ENCODE measurements at places on chromosomes 12 and 14. TPM values are rescaled to one million over a fixed set of nuclear protein-coding genes. Genes with fewer than 3 reads are reported as not detected.

RPGRIP1 gene
- not detected for total RNA-seq

- DNase-seq: no peak
- H3K36me3 ChIP-seq: no peaks in the 10 kb centered on the region
- no peak overlapping the region for H3K27ac ChIP-seq
- no peaks in the 10 kb centered on the region for H3K4me1 ChIP-seq
- no peak overlapping the region for H3K4me3 ChIP-seq
These were observed 544.7 kb downstream of the ETNK1 start for GRCh38 chr12:23169696-23170013.

GRCh38 chr14:69827560-69827959, 30.5 kb upstream of the SLC10A1 start:
- no peak overlapping the region for H3K4me3 ChIP-seq
- no peaks in the 10 kb centered on the region for H3K4me1 ChIP-seq
- no peak overlapping the region for H3K27ac ChIP-seq
- H3K36me3 ChIP-seq: no peaks in the 10 kb centered on the region
- no peak for DNase-seq
- H3K27me3 ChIP-seq: peaks cover 17% of the 10 kb centered on the region

GRCh38 chr12:57735952-57736740, 2.4 kb downstream of the AGAP2 start:
- H3K4me3 ChIP-seq: no peak overlapping the region
- H3K36me3 ChIP-seq: peaks cover 35% of the 10 kb centered on the region
- H3K27me3 ChIP-seq: no peaks in the 10 kb centered on the region
- H3K4me1 ChIP-seq: peaks cover 21% of the 10 kb centered on the region

DNA sequence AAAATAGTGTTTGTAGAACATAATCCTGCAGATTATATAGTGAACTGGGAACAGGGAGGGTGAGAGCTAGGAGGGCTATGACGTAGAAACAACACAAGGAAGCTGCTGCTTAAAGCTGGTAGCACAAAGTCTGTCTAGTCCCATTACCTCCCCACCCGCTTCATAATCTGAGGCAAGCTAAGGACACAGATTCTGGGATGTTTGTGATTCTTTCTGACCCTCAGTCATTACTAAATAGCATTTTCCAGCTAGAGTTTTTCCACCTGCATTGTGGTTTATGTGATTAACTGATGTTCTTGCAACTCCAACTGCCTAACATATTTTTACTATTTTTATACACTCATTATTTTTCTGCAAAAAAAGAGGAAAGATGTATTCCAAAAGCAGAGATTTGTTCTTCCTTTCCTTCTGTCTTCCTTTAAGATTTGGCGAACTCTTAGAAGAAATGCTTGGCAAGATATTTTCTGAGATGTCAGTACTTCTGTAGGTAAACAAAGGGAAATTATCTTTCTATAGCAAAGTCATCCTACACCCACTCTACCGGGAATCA, 293.2 kb upstream of the FAR2 start:
- no peak for DNase-seq
- H3K4me3 ChIP-seq: no peak overlapping the region
- no peaks in the 10 kb centered on the region for H3K4me1 ChIP-seq
- peaks cover 2% of the 10 kb centered on the region for H3K27me3 ChIP-seq

- H3K27ac ChIP-seq: no peak overlapping the region
- no peaks in the 10 kb centered on the region for H3K36me3 ChIP-seq
- H3K4me3 ChIP-seq: no peak overlapping the region
- peaks cover 10% of the 10 kb centered on the region for H3K4me1 ChIP-seq
- H3K27me3 ChIP-seq: peaks cover 9% of the 10 kb centered on the region
These were observed 198.0 kb upstream of the DCN start for GRCh38 chr12:91380631-91381030.

DNA sequence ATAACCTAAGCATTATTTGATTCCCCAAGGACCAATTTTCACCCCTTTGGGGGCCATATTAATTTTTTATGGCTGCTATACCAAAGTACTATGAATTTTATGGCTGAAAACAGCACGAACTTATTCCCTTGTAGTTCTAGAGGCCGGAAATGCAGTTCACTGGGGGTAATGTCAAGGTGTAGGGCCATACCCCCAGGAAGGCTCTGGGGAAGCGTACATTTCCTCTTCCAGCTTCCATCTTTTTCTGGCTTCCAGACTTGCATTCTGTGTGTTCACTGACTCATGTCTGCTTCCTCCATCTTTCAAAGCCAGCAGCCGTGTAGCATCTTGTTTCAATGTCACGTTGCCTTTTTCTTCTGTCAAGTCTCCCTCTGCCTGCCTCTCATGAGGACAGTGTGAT, 133.5 kb downstream of the BICD1 start:
- no peaks in the 10 kb centered on the region for H3K27me3 ChIP-seq
- DNase-seq: no peak
- H3K36me3 ChIP-seq: peaks cover 8% of the 10 kb centered on the region
- no peaks in the 10 kb centered on the region for H3K4me1 ChIP-seq
- no peak overlapping the region for H3K4me3 ChIP-seq

- peaks cover 11% of the 10 kb centered on the region for H3K27me3 ChIP-seq
- H3K4me1 ChIP-seq: peaks cover 16% of the 10 kb centered on the region
- DNase-seq: no peak
- no peak overlapping the region for H3K27ac ChIP-seq
- no peak overlapping the region for H3K4me3 ChIP-seq
These were observed 34.3 kb upstream of the LTA4H start for GRCh38 chr12:96069511-96070231.

- H3K36me3 ChIP-seq: no peaks in the 10 kb centered on the region
- no peak for DNase-seq
- H3K27ac ChIP-seq: no peak overlapping the region
- no peak overlapping the region for H3K4me3 ChIP-seq
These were observed 89.2 kb downstream of the PUS7L start for GRCh38 chr12:43669373-43669772.

ESPL1 gene
- 137 TPM for total RNA-seq
